ENCODE measurements at places on chromosomes 5 and 9.
A peak's percentile ranks its signal among the peaks of the same experiment; 100 is the strongest.

DNA sequence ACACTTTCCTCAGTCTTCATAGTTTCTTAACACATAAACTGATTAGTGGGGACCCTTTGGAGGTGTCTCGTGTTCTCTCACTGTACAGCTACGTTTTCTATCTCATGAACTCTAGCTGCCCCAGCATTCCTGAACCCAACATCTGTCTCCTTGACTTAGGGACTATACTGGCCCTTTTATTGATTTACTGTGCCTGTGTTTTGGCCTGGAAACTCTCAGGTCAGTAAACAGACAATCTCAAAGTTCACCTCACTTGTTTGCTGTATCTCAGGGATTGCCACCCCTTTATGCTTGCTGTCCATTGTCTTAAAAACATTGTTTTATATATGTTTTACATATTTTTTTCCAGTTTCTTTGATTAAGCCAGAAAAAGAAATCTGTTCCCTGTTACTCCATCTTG lies 222.8 kb downstream of the FAM170A start:
- no peak for DNase-seq

GRCh38 chr9:99506747-99507348 lies 284.8 kb downstream of the SEC61B start:
- no peak for DNase-seq

DNA sequence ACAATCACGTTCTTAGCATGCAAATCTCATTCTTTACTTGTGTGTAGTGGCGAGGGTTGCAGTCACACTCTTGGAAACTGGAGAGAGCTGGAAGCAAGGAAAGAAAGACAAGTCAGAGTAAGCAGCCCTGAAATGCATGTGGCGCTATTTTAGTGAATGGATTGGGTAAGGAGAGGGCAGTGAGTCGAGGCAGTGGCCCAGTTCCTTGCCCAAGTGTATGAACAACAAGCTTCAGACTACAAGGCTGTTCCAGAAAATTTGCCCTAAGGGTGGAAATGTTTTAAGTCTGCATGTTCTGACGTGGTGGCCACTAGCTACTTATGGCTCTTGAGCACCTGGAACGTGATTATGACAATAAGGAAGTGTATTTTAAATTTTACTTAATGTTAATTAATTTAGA lies 59.4 kb upstream of the PTPN3 start:
- no peak for DNase-seq

- DNase-seq, result no peak
Observed at GRCh38 chr5:142134331-142135010, 25.9 kb downstream of the NDFIP1 start.

DNA sequence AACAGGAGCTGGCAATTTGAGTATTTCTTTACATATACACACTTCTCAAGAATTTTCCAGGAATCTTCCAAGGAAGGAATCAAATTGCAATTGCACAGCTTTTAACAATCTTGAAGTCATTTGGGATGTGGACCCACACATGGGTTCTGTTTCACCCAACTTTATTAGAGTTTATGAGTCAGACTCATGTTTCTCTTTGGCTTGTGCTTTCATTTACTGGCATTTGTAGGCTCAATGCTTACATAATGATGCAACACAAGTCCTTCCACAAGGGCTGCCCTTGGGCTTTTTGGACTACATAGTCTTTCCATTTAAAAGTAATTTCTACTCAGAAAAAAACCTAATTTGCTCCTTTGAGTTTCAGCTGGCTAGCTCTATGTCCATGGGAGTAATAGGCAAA lies 4.6 kb upstream of the CDC37L1 start:
- DNase-seq, result no peak

GRCh38 chr5:140113180-140113698 lies 670 bp upstream of the PURA start:
- peak; percentile 22 for DNase-seq

DNA sequence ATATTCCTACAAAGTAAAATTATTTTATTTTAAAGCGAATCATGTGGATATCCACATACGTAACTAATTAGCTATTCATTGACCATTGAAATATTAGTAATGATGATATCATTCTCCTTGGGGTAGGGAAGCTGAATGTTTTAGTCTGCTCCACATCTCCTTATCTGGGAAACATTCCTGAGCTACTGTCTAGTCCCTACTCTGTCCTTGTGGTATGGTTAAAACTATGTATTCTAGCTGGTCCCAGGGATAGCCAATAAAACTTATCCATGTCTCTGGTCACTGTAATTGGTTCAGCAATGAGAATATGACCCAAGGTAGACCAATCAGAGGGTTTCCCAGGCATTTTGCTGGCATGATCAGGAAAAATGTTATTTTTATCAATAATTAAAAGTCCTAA lies 76.0 kb upstream of the DAP start:
- no peak for DNase-seq

GRCh38 chr9:122055701-122056100 lies 37.4 kb downstream of the TTLL11 start:
- no peak for DNase-seq
